Activated gamma-delta T cell treated with Interleukin-2 at 50 U/mL for 16 hours (primary cell): ENCODE measurements at places on chromosomes 6 and 20.

GRCh38 chr6:170209354-170210025 lies 81.4 kb downstream of the DLL1 start:
- DNase-seq: peak; percentile 0

DNA sequence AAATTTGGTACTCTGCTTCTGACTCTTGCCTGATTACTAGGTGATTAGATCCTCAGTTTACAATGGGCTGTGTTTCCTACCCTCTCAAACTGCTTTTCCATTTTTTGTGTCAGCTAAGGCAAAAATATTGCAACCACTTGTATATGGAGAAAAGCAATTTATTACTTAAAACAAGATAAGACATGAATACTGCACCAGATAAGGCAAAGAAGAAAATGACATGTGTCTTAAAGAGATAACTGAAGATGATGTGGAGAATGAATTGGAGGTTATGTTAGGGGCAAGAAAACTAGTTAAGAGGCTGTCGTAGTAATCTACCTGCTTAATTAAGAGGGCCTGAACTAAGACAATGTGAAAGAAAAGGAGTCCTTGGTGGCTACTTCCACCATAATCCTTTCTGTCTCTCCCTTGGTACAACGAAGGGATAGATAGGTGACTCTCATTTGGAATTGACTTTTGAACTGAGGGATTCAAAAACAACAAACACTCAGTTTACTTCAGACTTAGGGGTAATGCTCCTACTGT lies 16.3 kb upstream of the REV3L start:
- DNase-seq: no peak

DNA sequence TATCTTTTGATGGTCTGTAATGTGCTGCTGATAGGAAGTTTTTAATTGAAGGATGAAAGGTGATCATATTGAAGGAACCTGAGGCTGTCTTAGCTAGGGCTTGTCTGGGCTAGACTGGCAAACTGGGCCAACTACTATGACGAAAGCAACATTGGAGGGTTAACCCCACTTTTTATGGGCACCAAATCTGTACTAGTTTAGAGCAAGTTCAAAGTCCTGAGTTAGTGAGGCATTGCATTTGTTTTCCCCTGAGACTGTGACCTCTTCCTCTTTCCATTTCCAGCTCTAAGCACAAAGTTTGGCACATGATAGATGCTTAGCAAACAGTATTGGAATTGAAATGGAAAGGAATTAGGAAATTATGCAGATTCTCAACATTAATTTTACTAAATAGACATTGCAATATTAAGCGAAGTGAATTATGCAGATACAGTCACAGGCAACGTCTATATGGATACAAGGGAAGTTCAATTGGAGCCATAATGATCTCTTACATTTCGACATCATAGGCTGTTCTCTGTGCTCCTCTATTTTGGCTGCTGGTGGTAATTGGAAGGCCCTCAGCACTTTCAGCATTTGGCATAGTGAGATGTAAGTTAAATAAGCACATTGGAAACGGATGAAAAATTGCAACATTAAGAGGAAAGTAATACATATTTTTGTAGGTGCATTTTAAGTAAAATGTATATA lies 22.2 kb downstream of the CEP57L1 start:
- no peak for DNase-seq

DNA sequence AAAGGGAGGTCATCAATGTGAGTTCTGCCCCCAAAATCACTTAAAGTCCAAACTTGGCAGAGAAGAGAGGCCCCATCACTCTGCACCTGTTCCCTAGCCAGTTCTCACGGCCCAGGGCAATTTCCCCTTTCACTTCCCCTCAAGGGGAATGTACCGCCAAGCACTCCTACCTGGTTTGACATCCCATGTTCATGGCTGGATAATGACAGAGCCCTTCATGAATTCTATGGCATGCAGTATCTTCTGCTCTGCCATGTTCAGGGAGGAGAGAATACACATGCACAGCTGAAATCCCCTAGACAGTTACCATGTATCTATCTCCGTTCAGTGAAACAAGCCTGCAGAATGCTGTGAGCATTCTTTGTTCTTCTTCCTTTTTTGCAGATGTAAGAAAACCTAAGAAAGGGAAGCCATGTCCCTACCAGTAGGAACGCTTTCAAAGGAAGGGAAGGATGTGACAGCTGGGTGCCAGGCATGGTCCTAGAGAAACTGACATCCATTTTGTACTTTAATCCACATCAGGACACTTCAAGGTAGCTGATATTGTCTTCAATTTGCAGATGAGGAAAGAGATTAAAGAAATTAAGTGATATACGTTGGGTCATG lies 79.8 kb upstream of the ARID1B start:
- no peak for DNase-seq

- no peak for DNase-seq
Observed at GRCh38 chr20:6524305-6524704, 243.2 kb upstream of the BMP2 start.

- no peak for DNase-seq
Observed at GRCh38 chr20:35273449-35274171, 4.3 kb downstream of the MMP24OS start.

DNA sequence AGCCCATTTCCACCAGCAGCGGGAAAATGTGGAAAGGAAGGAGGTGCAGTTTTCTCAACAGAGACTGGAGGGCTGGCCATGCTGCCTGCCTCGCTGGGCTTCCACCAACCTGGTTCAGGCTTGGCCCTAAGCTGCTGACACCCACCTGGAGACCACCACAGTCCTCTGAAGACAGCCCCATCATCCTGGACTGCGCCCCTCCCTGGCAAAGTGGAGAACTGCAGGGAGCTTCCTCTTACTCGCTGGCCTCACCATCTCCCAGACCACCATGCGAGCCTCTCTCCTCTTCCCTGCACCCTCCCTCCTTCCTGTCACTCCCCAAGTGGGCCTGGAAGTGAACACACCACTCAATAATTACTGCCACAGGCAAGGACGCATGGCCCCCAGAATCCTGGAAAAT lies 71.5 kb downstream of the PSMG4 start:
- DNase-seq: no peak

DNA sequence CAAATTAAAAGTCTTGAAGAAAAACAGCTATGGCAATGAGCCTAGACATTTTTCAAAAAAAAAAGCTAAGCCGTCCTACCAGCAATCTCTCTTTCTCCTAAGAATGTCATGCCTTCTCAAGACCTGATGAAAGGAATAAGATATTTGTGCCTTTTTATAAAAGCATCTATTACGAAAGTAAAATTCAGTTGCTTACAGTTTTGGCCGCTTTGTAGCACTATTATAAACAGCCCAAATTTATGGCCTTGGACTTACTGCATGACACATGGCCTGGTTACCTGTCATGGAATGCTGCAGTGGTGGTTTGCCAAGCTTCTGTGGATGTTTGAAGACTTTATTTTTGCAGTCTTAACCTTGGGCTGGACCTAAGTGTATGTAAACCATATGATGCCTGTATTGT lies 22.2 kb upstream of the VAPB start:
- no peak for DNase-seq

- DNase-seq: no peak
Observed at GRCh38 chr6:158554611-158555361, 5.1 kb upstream of the TMEM181 start.

DNA sequence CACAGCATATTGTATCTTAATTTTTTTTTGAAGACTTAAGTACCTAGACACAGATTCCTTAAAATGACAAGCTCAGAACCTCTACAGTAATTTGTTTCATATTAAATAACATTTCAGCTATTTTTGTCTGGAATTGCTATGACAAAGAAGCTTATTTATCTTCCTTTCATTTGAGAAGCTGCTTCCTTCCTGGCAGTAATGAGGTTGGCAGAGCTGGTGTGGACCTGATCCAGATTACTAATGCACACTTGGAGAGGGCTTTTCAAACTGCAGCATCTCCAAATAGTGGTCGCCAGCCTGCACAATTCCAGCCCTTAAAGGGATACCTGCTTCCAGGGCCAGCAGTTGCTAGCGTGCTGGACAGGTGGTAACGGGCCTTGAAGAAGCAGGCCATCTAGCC lies 12.1 kb downstream of the PTCHD4 start:
- no peak for DNase-seq

DNA sequence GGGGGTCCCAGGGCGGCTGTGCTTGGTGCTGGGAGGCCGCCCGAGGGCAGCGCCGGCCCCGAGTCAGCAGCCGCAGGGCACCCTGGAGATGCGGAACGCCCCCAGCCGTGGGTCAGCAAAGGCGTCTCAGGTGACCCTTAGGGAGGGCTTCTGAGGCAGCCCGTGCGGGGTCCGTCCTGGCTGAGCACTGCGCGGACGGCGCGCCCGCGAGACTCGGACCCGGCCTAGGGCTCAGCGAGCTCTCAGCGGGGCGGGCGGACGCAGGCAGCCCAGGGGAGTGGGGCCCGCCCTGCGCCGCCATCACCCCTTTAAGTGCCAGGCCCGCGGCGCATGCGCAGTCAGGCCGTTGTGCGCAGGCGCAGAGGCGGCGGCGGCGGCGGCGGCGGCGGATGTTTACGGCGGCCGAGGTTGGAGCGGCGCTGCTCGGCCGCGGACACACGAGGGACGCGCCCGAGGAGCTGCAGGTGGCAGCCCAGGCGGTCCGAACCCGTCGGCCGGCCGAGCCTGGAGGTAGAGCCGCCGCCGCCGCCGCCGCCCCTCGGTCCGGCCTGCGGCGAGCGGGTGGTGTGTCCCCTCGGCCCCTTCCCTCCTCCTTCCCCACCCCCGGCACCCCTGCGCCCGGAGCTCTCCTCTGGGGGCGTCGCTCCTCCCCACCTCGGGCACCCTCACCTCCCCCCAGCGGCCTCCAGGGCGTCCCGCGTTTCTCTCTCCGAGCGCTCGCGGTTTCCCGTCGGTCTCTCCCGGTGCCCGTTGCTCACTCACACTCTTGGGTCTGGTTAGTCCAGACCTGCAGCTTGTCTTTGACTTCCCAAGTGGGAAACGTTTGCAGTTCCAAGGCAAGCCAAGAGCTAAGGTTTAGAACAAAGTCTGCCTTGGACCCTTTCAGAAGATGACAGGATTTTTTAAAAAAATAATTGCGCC lies at the start of gene PCMTD2:
TSS of gene PCMTD2 (plus strand) at position 388 of the 921 bp plus-strand sequence. CDS start 4,218 bp downstream, outside the sequence.
- DNase-seq: peak; percentile 83

- DNase-seq: no peak
Observed at GRCh38 chr6:100311707-100312251, 152.9 kb downstream of the SIM1 start.

- DNase-seq: no peak
Observed at GRCh38 chr20:57329608-57330221, at the start of gene SPO11. TSS of gene SPO11 (plus strand) at chr20:57329803. CDS start at chr20:57329868, 65 bp downstream.

- no peak for DNase-seq
Observed at GRCh38 chr6:118844915-118845314, 49.0 kb upstream of the ASF1A start.

- DNase-seq: no peak
Observed at GRCh38 chr6:93040375-93040774, 379.0 kb downstream of the EPHA7 start.

DNA sequence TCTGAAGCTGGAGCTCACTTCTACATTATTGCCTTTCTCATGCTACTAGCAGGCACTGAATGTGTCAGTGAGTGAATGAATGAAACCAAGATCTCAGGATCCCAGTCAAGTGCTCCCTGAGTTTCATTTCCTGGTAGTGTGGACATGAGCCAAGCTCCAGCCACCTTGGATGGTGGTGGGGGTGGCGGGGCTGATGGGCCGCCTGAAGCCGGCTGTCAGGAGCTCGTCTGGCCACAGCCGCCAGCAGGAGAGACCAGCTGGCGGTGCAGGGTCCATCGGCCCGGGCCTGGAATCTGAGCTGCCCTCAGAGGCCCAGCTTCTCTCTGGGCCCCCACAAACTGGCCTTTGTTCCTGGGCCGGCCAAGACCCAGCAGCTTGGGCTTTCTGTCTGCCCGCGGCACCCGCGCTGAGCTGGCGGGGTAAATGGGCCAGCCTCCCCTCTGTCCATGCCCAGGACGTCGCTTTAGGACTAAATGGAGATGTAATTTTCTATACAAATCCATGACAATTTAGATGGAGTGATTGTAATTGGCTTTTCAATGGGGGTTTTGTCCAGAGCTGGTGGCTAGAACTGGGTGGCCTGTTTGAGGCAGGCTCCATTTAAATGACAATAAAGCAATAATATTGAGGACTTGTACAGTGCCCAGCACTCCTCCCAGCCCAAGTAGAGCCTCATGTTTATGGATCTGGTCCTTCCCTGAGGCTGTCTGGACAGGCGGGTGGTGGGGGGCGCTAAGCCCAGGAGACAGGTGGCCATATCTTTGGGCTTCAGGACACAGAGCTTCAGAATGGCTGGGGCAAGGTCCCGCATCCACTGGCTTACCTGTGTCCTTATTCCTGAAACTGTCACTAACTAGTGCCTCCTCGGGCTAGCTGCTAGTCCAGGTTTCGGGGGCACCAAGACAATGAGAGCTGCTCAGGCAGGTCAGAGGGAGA lies 43.5 kb downstream of the NOL4L start:
- DNase-seq: no peak

- no peak for DNase-seq
Observed at GRCh38 chr20:40258931-40259330, 430.1 kb downstream of the MAFB start.

DNA sequence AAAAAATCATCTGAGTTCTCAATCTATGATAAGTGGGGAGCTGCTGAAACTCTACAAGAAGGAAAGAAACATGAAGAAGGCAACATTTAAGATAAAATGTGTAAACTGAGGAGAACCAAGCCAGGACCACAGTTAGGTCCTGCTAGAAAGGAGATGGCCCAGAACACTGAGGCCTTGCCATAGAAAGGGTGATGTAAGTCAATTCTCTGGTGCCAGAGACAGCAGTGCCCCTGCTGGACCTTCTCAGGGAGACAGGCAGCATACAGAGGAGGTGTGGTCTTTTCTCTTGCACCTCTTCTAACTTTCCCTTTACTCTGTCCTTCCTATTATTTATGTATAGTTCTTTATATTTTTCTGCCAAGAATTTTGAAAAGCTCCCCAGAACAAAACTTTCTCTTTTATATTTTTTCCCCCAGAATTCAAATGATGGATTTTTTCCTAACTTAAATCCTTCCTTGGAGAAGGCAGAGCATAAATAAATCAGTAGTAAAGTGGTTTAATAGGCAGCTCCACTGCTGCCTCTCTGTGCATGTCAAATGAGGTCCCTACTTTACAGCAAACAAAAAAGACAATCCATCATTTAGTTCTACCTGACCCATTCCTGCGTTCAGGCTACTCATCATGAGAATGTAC lies 9.0 kb downstream of the UQCC2 start:
- DNase-seq: no peak

GRCh38 chr20:16007164-16007563 lies 566.1 kb downstream of the KIF16B start:
- DNase-seq: no peak

DNA sequence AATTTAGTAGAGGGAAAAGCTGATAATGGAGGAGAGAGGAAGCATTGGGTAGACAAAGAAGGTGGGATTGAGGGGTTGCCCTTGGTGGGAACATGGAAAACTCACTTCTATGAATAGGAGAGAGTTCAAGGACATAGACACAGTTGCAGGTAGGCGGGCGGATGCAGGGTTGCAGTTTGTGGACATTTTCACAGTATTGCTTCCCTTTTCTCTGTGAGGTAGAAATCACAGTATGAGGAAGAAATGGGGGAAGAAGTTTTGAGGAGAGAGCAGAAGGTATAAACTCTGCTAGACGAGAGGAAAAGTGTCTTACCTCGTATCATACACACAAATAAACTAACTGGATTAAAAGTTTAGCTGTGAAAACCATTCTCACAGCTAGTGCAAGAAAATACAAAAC lies 200.7 kb upstream of the ECI2 start:
- DNase-seq: no peak

GRCh38 chr6:71509191-71510005 lies 220.8 kb downstream of the OGFRL1 start:
- no peak for DNase-seq
